NCI-H2081 (cell line): ENCODE measurements at places on chromosomes 1 and 21.

- DNase-seq: no peak
Observed at GRCh38 chr1:210747112-210747511, 386.8 kb downstream of the KCNH1 start.

DNA sequence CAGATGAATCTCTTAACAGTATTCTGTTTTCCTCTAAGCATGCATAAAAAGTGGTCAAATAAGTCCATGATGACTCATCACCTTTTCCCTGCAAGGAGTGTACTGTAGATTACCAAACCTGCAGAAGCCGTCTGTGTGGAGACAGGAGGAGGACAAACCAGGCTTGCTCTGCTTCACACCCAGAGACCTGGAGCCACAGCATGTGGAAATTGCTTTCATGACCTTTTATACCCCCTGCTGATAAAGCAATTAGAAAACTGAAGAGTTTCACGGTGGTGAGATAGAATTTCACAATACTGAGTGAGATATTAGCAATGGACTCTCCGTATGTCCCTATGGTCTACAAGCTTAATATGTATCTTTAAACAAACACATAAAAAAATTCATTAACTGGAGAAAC is 9.4 kb downstream of the CORT start:
- DNase-seq: no peak

DNA sequence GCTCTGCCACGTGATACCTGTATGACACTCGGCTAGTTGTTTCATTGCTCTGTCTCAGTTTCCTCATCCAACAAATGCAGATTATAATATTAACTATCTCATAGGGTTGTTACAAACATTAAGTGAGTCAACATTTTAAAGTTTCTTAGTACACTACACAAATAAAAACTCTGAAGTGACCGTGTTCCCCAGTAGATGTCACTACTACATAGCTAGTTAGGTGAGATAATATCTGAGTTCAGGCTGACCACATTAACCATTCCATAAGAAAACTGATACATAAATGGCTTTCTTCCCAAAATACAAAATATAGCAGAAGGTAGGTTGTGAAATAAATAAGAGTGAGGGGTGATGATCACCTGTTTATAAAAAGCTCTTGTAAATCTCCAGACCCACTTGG is 214.1 kb downstream of the NUF2 start:
- DNase-seq: peak; percentile 40

GRCh38 chr21:29888437-29888836 is 51.4 kb downstream of the GRIK1 start:
- no peak for DNase-seq

- no peak for DNase-seq
Observed at GRCh38 chr21:44926331-44927101, 5.8 kb upstream of the ITGB2 start.

DNA sequence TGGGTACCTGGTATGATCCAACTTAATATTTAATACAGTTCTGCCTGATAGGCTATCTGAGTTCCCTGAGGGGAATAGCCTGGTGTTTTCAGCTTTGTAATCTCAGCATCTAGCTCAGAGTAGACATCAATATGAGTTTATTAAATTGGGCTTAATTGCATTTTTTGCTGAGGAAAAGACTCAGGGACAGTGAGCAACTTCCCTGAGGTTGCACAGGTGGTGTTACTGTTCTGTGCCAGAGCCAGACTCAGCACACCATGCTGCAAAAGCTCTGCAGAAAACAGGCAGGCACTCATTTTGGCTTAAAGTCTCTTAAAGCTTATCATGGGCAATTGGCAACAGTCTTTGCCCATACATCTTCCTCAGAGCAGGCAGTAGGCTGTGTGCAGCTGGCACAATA is 90.5 kb upstream of the JUN start:
- no peak for DNase-seq

GRCh38 chr1:12480748-12481362 is 137.2 kb downstream of the DHRS3 start:
- no peak for DNase-seq

DNA sequence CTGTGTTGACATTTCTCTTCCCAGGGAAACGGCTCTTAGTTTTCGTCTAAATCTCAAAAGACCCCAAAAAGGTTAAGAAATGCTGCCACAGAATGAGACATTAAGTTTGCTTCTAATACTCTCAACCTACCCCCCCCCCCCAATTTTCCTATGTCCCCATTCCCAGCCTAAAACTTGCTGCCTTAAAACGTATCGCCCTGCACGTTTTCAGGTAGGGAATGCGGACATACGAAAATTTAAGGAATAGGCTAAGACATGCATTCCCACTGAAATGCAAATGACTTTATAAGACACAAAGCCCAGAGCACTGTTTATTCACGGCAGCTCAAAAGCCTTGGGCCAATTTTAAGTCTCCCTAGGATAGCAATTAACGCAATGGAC is 45.4 kb downstream of the GFI1 start:
- DNase-seq: no peak

DNA sequence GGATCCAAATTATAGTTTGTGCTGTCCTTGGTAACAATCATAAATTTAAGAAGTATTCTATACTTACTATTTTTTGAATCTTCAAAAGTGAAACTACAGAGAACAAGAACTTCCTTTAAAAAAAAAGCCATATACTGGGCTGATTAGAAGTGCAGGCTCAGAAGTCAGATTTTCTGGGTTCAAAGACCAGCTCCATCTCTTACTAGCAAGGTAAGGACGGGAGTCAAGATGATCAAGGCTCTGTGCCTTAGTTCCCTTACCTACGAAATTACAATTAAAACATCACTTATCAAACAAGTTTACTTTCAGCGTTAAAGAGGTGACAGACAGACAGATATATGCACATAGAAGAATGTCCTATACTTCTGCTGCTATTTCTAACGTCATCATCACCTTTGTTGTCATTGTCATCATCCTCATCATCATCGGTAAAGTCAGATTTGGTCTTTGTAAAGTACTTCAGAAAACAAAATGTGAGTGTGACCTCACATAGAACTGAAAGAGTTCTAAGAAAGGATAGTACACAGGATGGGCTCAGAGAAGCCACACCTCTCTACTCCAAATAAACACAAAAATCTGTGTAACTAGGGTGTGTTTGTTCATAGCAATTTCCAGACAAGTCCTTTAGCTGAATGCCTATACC is 178.7 kb downstream of the VAV3 start:
- no peak for DNase-seq

DNA sequence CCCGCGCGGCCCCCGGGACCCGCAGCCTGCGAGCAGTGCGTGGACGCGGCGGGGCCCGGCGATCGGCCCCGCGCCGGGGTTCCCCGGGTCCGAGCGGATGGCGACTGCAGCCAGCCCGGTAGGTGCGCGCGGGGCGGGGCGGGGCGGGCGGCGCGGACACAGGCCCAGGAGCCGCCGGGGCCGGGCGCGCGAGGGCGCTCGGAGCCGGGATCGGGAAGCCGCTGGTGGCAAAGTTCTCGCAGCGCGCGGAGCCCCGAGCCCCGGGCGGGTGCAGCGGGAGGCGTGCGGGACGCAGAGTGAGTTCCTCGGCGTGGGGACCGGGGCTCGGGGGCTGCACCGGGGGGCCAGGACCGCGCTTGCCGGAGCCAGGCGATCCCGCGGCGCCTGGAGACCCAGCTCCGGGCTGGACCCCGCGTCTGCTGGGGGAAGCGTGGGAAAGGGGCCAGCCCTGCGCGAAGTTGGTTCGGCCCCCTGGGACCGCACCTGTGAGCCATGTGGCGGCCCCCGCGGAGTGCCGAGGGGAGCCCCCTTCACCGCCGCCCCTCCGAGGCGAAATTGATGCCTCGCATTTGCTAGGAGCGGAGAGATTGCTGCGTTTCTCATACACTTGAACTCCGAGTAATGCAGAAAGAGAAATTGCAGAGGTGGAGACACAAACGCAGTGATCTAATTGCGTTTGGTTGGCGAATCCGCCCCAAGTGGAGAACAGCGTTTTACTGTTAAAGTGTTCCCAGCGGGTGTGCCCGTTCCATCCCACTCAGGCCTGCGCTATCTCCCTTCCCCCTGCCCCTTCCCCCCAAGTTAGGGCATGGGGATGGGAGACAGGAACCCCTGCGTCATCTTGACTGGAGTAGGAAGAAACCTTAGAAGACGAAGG is 228.9 kb upstream of the TMEM51 start:
- no peak for DNase-seq
